ENCODE measurements at places on chromosomes 2 and 18.

DNA sequence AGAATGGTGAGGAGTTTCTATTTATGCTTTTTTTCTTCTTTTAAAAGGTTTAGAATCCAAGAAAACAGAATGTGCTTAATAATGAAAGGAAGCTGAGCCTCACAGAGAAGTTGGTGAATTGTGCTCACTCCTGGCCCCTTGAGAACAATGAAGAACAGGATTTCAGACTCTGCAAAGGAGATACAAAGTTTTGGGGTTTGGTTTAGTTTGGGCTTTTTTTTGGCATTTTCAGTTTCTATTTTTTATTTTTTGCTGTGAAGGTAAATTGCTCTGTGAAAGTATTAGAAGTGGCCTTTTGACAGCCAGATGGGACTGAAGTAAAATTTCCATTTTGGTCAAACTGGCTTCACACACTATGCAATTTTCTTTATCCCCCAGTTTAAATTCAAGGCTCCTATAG, 247.3 kb upstream of the GYPC start:
- DNase-seq: no peak

GRCh38 chr2:98932778-98933343, 3.2 kb downstream of the CRACDL start:
- no peak for DNase-seq

GRCh38 chr2:118846953-118847761, at the start of gene EN1:
TSS of gene EN1 (minus strand) at chr2:118847648. CDS start at chr2:118847167, 481 bp downstream.
- DNase-seq: no peak

DNA sequence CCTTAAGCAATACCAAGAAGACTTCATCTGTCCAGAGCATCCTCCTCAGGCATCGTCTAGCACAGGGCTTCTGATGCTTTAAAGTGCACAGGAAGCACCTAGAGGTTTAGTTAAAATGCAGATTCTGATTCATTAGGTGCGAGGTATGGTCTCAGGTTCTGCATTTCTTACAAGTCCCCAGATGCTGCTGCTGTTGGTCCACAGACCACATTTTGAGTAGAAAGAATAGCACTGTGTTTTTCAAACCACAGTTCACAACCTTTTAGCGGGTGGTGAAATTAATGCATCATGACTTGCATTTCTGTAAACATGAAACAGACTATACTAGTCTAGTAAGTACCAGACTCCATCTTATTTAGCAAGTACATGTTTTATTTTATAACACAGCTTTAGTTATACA, 134.6 kb downstream of the TMEFF2 start:
- no peak for DNase-seq

DNA sequence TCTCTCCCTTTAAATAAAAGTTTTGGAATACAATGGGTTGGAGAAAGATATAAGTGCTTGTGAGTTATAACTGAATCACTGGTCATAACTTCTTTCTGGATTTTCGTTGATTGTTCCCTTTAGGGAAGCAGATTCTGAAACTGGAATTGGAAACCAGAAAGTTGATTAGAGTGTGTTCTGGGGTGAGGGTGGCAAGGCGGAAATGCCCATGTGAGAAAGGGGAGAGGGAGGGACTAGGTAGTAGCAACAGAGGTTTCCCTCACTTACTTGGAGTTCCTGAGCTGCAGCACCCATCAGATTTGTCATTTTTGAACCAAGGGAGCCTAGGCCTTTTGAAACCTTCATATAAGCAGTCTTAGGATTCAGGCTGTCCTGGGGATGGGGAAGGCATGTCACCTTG, 453.4 kb downstream of the KCNJ3 start:
- DNase-seq: no peak

DNA sequence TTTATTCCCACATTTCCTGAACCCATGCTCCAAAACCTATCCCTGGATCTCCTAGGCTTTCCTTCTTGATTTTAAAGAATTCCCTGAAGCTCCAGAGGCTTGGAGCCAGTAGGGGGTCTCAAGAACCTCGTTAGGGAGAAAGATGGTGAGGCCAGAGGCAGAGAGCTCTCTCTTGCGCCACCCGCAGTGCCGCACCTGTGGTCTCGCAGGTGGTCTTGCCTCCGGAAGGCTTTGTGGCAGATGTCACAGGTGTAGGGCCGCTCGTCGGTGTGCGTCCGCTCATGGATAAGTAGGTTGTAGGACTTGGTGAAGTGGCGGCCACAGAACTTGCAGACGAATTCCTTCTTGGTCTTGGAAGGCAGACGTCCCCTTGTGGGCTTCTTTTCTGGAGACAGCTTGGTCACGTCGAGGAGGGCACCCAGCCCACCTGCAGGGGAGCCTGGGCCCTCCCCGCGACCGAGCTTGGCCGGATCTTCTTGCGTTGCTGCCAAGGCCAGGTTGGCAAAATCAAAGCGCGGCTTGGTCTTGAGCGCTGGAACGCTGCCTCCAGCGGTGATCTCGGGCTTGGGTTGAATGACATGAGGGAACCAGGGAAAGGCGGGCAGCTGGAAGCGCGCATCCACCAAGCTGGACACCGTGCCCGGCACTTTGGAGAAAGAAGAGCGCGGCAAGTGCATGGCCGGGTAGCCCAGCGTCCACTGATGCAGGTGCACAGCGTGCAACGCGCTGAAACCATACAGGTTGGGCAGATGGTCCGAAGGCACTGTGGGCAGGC, 5.3 kb downstream of the OSR1 start:
- DNase-seq: no peak

- no peak for DNase-seq
These were observed 172.8 kb downstream of the ANTXR1 start for GRCh38 chr2:69185807-69186206.

- no peak for DNase-seq
These were observed 312.0 kb downstream of the IRS1 start for GRCh38 chr2:226487573-226487972.

DNA sequence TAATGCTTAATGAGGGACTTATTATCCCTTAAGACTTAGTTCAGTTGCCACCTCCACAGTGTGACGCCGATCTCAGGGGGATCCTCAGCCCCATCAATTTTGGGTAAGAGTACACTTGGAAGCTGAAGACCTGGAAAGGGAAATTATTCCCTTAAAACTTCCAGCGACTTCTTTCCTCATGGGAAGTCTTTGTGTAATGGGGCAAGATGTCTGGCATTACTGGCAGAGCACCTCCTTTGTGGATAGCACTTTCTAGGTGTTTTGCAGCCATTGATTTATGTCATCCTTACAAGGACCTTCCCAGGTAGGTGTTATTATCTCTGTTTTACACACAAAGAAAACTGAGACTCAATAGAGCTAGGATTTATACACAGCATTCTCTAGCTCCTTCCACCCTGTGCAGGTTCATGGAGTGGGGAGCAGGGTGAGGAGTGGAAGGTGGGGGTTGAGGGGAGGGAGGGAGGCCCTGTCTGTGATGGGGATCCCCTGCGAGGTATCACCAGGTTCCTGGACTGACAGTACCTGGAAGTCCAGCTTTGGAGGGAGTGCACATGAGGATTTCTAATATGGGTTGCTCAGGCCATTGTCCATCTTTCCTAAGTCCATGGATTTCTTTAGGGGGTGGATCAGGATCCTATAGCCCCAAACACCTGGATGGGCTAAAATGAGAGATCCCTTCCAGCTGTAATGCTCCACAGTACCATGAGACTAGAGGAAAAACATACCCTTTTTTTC, 79.4 kb downstream of the MYCN start:
- no peak for DNase-seq

GRCh38 chr2:27453968-27454367, 11.8 kb downstream of the KRTCAP3 start:
- DNase-seq: no peak

DNA sequence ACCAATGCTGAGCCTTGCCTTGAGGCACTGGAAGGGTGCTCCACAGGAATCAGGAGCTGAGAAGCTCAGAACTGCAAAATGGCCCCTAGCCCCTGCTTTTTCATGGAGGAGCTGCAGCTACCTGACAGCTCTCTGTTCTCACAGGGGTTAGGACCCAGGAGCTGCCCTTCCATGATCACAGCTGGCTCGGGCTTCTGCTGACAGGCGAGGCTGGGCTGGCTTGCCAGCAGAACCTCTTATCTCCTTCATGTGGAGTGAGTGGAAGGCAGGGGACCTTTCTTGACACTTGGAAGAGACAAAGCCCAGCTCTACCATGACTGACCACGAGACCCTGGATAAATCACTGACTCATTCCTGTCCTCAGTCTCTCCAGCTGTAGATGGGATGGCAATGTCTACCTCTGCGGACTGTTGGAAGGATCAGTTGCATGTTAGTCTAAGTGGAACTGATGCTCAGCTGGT, 113.4 kb downstream of the CAPN13 start:
- no peak for DNase-seq

DNA sequence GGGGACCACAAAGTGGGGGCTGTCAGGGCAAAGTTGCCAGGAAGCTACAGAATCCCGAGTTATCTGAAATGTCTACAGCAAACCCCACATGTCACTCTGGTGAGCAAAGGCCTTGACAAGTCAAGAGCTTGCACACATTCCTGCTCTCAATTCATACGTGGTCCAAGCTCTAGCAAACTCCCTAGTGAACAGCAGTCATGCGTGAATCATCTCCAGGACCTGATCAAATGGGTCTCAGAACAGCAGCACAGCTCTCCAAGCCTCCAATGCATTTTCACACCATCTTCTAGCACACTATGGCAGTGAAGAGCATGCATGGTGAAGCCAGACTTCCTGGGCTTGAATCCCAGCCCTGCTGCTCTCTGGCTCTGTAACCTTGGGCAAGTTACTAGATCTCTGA, 68.5 kb downstream of the MYO5B start:
- DNase-seq: no peak

- no peak for DNase-seq
These were observed 6.3 kb upstream of the NRP2 start for GRCh38 chr2:205675861-205676516.

DNA sequence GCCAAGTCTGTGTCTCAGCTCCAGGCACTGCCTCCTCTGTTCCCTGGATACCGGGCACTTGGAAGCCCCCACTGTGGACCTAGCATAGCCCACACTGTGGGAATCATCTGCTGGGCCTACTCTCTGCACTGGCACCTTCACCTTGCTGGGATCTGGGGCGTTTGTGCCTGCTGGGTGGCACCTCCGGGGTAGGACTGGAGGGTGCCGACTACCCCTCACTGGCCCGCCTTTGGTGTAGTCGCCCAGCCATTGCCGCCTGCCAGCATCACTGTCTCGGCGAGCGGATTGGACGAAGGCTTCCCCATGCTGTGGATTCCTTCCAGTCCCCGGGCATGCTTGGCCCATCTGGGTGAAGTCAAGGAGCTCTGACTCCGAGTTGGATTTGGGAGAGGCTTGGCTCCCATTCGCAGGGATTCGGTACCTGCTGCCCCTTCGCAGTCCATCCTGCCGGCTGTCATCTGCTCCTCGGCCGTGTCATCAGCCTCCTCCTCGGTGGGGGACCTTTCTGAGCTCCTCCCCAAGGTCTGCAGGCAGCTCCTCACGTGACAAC, 180.6 kb upstream of the HDAC4 start:
- DNase-seq: no peak

GRCh38 chr2:73253901-73254300, 19.8 kb downstream of the CCT7 start:
- DNase-seq: no peak

GRCh38 chr2:8239531-8240088, 442.2 kb upstream of the ID2 start:
- DNase-seq: no peak

DNA sequence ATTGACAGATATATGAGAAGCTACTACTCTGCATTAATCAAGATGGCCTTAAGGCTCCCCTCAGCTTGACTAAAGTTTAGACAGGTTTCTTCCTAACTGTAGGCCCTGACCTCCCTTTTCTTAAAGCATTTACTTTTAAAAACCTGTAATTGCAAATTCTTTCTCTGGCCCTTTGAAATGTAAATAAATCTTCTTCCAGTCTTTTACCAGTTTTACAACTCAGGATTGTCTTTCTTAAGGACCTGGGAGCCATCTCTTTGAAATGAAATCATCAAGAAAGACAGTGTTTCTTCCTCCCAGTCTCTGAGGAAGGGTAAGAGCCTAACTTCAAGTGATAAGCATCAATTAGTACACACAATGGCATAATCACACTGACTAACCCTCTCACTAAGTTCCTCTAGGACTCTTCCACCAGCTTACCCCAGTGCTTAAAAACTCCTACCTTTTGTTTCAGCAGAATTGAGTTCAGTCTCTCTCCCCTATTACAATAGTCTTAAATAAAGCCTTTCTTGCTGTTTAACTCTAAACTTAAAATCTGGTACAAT, 58.7 kb upstream of the CDH20 start:
- no peak for DNase-seq

- DNase-seq: no peak
These were observed 36.9 kb downstream of the LINC00305 start for GRCh38 chr18:64111950-64112349.

- DNase-seq: no peak
These were observed 80.4 kb downstream of the CELF4 start for GRCh38 chr18:37484983-37485834.

GRCh38 chr2:229980431-229981184, 58.3 kb downstream of the FBXO36 start:
- no peak for DNase-seq

- no peak for DNase-seq
These were observed 14.0 kb downstream of the FER1L5 start for GRCh38 chr2:96656540-96656939.

GRCh38 chr2:129118296-129118695, 799.6 kb upstream of the HS6ST1 start:
- no peak for DNase-seq

DNA sequence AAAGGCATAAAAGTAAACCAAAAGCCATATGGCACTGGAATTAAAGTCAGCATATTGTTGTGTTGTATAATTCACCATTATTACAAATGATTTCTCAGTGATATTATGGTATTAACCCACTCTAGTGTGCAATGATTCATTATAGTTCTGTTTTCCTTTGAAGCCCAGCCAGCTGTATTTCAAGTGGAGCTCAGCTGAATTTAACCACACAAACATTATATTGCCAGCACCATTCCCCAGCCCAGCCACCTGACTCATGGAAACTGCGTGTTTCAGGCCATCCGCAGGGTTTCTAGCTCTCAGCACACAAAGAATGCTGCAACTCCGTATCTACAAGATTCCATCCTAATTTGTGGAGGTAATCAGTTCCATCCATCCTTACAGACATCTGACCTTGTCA, 166.8 kb upstream of the CHAC2 start:
- no peak for DNase-seq

DNA sequence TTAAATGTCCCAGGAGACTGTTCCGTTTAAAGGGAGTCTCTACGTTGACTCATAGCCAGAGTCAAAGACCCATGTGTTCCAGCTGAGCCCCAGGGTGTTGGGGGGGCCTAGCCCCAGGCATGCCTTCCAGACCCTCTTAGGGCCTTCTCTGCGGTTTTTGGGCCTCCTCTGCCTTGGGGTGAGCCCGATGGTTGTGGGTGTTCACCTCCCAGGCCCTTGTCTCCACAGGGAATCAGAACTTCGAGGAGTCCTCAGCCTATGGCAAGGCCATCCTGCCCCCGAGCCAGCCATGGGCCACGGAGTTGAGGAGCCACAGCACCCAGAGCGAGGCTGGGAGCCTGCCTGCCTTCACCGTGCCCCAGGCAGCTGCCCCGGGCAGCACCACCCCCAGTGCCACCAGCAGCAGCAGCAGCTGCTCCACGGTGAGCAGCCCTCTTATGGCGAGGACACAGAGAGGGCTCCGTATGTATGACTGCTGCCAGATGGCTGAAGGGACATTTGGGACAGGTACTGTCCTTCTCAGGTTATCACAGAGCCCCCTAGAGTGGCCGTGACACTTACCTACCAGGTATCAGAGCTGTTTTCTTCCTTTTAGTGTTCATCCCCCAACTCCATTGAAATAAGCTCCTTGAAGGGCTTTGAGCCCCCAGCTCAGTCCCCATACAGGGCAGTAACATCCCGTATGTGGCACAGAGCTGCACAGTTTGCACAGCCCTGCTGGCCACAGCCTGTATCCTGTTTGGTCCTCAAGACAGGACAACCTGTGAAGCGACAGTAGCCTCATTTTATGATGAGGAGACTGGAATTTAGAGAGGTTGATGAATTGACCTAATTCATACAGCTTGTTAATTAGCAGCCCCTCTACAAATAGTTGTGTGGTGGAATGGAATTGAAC, 80.7 kb downstream of the EPAS1 start:
- no peak for DNase-seq

Data from stimulated activated CD8-positive, alpha-beta memory T cell treated with anti-CD3 and anti-CD28 coated beads, Interleukin-15, amount 100 ng/mL, for 1 hour (primary cell).